Stimulated activated memory B cell treated with anti-CD40 and anti-IgM and Interleukin-4, amounts not matched to agents 10 μg/mL and 1 μg/mL and 100 μg/mL, for 72 hours (primary cell): ENCODE measurements at places on chromosomes 13 and 19.

DNA sequence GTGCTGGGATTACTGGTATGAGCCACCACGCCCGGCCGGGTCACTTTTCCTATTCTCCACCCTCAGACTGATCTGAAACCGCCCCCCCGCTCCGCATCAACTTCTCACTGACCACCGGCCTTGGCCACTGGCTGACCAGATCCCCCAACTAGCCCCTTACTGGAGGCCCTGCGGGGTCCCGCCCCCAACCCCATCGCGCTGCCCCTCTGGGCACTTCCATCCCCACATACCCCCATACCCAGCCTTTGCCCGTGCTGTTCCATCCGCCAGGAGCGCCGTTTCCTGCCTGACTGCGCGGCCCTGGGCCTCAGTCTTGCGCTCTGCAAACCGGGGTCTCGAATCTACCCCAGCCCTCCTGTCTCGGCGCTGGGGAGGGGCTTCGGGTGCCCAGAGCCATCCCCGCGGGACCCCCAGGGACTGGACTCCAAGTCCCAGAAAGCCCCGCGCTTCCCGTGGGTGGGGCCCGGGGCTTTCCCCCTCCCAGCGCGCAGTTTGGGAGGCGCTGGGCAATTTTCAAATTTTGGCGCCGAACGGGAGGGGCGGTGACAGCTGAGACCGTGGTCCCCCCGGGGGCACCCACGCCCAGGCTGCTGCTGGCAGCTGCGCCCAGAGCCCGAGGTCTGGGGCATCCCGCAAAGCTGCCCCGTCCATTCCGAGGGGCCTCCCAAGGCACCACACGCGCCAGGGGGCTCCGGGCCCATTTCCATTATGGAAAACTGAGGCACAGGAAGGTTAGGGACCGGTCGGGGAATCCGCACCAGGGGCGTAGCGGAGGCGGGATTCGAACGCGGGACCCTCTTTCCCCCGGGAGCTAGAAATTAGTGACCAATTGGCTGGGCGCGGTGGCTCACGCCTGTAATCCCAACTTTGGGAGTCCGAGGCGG, 5.2 kb upstream of the LMNB2 start:
- H3K27me3 ChIP-seq: peaks cover 21% of the 10 kb centered on the region
- H3K27ac ChIP-seq: peak overlapping the region; percentile 69
- no peaks in the 10 kb centered on the region for H3K36me3 ChIP-seq

DNA sequence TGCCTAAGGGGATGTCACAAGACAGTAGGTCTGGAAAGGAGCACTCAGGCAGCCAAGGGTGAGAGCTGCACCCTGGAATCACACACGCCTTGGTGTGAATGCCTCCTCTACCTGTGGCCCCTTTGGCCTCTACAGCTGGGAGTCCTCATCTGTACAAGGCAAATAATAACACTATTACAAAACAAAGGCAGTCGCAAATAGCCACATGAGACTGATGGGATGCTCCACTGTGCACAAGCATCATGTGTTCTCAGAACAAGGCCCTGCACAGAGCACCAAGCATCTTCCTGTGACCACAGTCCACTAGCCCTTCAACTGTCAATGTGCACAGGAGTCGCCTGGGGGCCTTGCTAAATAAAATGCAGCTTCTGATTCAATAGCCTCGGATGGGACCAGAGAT, 44.6 kb upstream of the HNRNPA1L2 start:
- no peak overlapping the region for H3K4me3 ChIP-seq
- no peaks in the 10 kb centered on the region for H3K36me3 ChIP-seq
- no peak overlapping the region for H3K27ac ChIP-seq
- H3K27me3 ChIP-seq: peaks cover 30% of the 10 kb centered on the region
- peaks cover 7% of the 10 kb centered on the region for H3K4me1 ChIP-seq
- ATAC-seq: no peak

DNA sequence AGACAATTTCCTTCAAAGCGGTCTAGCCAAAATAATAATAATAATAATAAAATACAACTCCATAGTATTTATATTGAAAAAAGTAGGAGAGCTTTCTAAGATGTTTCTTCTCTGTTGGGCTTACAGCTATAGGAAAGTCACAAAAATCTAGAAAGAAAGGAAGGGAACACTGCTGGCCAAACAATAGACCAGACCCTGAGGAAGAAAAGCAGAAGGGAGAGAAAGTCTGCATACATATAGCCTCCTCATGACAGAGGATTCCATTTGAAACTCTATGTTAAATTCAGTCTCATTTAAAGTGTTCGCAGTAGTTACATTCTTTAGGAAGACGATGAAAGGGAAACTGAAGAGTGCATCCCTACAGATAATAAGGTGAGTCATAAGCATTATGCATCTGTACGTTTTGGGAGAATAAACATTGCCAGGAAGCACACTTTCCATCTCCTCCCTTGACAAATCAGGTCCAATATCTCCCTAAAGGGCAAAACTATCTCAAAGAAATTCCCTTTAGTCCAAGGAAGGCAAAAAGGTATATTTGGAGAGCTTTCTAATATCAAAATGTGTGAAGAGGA, 86.5 kb downstream of the PCDH9 start:
- no peaks in the 10 kb centered on the region for H3K36me3 ChIP-seq
- H3K4me3 ChIP-seq: no peak overlapping the region
- no peaks in the 10 kb centered on the region for H3K27me3 ChIP-seq

DNA sequence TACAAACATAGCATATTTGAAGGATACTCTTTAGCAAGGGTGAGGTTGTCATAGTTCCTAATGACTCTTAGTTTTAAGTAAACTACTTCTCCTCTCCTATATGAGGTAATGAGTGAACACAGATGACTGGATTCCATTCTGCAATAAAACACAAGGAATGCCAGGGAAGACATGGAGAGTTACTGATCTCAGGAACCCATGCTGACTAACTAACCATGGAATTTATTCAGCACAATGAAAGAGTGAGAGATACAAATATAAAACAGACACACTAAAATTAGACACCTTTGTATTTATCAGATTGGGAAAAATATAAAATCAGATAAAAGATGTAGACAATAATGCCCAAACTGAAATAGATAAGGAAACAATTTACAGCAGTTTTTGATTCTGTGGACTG, 1525.9 kb upstream of the SLC10A2 start:
- no peaks in the 10 kb centered on the region for H3K36me3 ChIP-seq
- H3K4me1 ChIP-seq: no peaks in the 10 kb centered on the region

DNA sequence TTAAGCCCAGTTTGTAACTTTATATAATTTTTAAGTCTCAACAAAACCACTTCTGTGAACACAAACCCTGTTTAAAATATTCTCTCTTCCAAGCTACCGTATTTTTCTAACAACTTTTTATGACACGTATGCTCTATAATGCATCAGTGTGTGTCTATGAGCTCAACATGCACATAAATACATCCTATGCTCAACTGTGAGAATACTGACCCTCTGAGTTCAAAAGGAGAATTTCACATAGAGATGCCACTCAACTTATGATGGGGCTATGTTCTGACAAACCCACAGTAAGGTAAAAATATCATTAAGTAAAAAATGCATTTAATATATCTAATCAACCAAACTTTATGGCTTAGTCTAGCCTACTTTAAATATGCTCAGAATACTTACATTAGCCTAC, 1139.7 kb upstream of the SPRY2 start:
- no peak overlapping the region for H3K4me3 ChIP-seq
- no peak overlapping the region for H3K27ac ChIP-seq
- H3K4me1 ChIP-seq: no peaks in the 10 kb centered on the region
- no peaks in the 10 kb centered on the region for H3K27me3 ChIP-seq
- H3K36me3 ChIP-seq: no peaks in the 10 kb centered on the region

DNA sequence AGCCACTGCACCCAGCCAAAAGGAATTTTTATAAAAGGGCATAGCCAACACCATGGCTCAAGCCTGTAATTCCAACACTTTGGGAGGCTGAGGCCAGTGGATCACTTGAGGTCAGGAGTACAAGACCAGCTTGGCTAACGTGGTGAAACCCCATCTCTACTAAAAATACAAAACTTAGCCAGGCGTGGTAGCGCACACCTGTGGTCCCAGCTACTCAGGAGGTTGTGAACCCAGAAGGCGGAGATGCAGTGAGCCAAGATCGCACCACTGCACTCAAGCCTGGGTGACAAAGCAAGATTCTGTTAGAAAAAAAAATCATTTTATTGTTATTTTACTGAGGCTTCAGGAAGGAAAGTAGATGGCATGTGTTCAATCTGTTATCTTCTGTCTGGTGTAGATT, 31.3 kb upstream of the FOXO1 start:
- no peak overlapping the region for H3K27ac ChIP-seq
- peaks cover 7% of the 10 kb centered on the region for H3K27me3 ChIP-seq
- peaks cover 18% of the 10 kb centered on the region for H3K4me1 ChIP-seq
- H3K4me3 ChIP-seq: no peak overlapping the region
- peak; percentile 65 for ATAC-seq
- H3K36me3 ChIP-seq: peaks cover 6% of the 10 kb centered on the region

DNA sequence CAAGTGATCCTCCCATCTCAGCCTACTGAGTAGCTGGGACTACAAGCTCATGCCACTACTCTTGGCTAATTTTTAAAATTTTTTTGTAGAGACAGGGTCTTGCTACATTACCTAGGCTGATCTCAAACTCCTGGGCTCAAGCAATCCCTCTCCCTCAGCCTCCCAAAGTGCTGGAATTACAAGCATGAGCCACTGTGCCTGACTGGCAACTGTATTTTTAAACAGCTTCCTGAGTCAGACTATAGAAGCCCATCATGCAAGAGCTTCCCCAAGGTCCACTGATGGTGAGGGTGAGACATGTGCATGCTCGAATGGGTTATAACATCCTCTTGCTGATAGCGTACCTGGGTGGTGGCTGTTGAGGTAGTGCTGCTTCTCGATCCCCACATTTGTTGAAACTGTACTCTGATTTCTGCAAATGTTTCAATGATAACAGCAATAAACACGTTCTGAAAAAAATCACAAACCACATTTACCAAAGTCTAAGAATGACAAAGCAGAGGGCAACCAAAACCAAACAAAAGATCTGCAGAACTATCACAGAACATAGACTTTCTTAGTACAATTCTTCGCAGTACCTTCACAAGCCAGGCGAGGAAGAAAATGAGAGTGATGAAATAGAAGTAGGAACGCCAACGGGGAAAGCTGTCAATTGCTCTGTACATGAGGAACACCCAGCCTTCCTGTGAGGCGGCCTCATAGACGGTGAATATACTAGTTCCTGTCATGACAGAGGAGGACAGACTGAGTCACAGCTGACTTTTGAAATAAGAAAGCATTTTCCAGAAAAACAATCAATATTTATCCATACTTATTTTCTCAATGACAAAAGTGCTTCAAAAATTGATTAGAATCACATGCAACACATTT, 124.4 kb downstream of the NALCN start:
- H3K36me3 ChIP-seq: no peaks in the 10 kb centered on the region
- H3K4me3 ChIP-seq: no peak overlapping the region
- no peaks in the 10 kb centered on the region for H3K27me3 ChIP-seq

DNA sequence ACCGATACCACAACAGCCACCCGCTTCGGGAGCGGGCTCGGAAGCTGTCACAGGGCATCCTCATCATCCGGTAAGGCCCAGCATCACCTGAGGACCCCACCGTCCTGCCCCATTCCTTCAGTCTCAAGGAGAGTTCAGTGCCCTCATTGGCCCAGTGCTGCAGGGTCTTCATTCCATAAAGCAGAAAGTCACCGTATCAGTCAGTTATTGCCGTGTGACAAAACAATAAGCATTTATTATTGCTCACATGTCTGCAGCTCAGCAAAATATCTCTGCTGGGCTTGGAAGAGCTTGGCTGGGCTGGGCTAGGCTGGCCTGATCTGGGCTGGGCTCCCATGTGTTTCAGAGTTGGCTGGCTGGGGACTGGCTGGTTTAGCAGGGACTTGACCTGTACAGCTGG, 8.1 kb upstream of the MRI1 start:
- H3K27me3 ChIP-seq: no peaks in the 10 kb centered on the region
- H3K27ac ChIP-seq: no peak overlapping the region
- ATAC-seq: no peak
- H3K4me3 ChIP-seq: no peak overlapping the region
- peaks cover 50% of the 10 kb centered on the region for H3K36me3 ChIP-seq

GRCh38 chr13:35824395-35824794, 306.8 kb downstream of the DCLK1 start:
- no peaks in the 10 kb centered on the region for H3K4me1 ChIP-seq
- no peak overlapping the region for H3K4me3 ChIP-seq
- H3K36me3 ChIP-seq: no peaks in the 10 kb centered on the region
- ATAC-seq: no peak
- H3K27ac ChIP-seq: no peak overlapping the region
- H3K27me3 ChIP-seq: no peaks in the 10 kb centered on the region

- H3K36me3 ChIP-seq: peaks cover 47% of the 10 kb centered on the region
- no peaks in the 10 kb centered on the region for H3K27me3 ChIP-seq
- peaks cover 18% of the 10 kb centered on the region for H3K4me1 ChIP-seq
- no peak overlapping the region for H3K27ac ChIP-seq
Measured at GRCh38 chr13:27104606-27105005, 67.0 kb downstream of the USP12 start.

DNA sequence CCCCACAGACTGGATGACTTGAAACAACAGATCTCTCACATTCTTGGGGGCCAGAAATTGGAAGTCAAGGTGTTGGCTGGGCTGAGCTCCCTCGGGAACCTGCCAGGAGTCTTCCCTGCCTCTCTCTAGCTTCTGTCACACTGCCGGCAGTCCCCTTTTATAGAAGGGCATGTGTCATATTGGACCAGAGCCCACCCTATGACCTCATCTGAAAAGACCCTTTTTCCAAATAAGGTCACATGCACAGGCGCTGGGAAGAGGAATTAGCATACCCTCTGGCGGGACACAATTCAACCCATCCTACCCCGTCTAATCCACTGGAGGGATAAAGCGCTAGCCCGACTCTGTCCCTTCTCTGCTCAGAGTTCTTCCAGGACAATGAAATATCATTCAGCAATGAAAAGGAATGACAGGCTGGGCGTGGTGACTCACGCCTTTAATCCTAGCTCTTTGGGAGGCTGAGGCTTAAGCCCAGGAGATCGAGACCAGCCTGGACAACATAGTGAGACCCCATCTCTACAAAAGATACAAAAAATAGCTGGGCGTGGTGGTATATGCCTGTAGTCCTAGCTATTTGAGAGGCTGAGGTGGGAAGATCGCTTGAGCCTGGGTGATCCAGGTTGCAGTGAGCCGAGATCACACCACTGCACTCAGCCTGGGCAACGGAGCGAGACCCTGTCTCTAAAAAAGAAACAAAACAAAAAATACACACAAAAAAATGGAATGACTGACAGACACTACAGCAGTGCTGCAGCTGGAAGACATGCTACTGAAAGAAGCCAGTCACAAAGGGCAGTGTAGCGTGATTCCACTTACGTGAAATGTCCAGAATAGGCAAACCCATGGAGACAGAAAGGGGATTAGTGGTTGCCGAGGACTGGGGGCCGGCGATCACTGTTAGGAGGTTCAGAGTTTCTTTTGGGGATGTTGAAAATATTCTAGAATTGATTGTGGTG, 28.5 kb downstream of the MEIS3 start:
- H3K27me3 ChIP-seq: peaks cover 48% of the 10 kb centered on the region
- ATAC-seq: peak; percentile 27
- no peaks in the 10 kb centered on the region for H3K36me3 ChIP-seq

DNA sequence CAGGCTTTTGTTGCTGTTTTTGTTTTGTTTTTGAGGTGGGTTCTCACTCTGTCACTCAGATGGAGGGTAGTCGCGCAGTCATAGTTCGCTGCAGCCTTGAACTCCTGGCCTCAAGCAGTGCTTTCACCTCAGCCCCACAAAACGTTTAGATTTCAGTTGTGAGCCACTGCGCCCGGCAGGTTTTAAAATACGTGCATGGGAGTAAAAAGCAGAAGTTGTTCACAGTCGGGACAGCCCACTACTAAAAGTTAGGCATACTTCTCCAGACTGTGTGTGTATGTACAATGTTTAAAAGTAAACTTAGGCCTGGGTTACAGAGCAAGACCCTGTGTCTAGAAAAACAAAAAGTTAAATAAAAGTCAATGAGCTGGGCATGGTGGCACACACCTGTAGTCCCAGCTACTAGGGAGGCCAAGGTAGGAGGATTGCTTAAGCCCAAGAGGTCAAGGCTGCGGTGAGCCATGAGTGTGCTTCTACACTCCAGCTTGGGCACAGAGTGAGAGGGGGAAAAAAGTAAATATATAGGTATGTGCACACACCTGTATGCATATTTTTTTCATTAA, 6.1 kb downstream of the SAFB start:
- peak overlapping the region; percentile 80 for H3K27ac ChIP-seq
- peaks cover 52% of the 10 kb centered on the region for H3K36me3 ChIP-seq
